Activated T-cell treated with anti-CD3 and anti-CD28 coated beads, Interleukin-2, amount 50 U/mL, for 4 hours (primary cell): ENCODE measurements at places on chromosomes 2 and 18. TPM values are rescaled to one million over a fixed set of nuclear protein-coding genes. Genes with fewer than 3 reads are reported as not detected.
A peak's percentile ranks its signal among the peaks of the same experiment; 100 is the strongest.

SIX3 gene
- not detected for total RNA-seq

GRCh38 chr2:64298161-64298560, 153.9 kb upstream of the PELI1 start:
- DNase-seq: no peak

GRCh38 chr2:168748461-168748860, 54.0 kb upstream of the NOSTRIN start:
- DNase-seq: no peak

DNA sequence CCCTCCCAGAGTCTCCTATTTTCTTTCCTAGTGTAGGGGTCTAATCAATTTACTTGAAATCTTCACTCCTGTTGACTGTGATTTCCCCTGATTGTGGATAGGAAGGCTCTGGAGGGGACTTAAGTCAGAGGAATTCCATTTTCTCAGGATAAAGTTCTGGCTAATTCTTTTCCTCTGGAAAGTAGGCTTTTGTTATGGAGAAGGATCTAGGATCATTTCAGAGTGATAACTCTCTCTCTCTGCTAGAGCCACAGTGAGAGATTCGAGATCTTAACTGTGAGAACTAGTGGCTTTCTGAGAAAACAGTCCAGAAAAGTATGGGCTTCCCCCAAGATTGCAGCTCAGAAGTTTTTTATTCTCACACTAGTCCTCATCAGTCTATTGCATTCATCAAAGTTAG, 163.9 kb upstream of the TFPI start:
- no peak for DNase-seq

GRCh38 chr2:36421379-36421778, 65.8 kb downstream of the CRIM1 start:
- DNase-seq: no peak

- DNase-seq: no peak
Measured at GRCh38 chr18:12283666-12284065, 24.4 kb upstream of the TUBB6 start.

DNA sequence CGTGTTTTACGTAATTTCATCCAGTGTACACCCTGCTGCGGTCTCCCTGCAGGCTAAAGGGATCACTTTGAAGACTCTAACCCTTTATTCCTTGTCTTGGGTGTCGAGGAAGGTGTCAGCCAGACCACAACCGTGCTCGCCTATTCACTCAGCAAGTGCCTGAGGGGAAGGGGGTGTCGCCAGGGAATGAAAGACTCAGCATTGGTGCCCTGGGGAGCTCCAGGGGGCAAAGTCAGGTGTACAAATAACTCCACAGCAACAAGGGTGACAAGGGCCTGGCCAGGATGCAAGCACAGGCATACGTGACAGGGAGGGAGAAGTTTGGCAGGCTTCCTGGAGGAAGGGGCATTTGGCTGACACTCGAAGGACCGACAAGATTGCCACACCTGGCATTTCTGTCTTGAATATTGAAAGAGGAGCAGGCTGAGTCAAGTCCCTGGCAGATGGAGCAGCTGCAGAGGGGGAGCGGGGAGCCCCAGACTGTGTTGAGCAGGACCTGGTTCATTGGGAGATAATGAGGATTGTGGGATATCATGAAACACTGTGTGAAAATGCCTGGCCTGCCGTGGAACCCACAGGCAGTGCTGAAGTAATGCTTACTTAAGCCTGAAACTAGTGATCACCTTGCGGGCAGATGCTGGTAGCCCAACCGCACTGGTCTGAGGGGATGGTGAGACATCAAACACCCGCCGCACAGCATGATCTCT, 93.9 kb downstream of the RHOB start:
- no peak for DNase-seq

NDUFV2 gene
- 265 TPM for total RNA-seq

- no peak for DNase-seq
Measured at GRCh38 chr2:213261715-213262114, 22.5 kb upstream of the SPAG16 start.

- DNase-seq: no peak
Measured at GRCh38 chr2:241180495-241180894, 8.0 kb upstream of the ANO7 start.

- no peak for DNase-seq
Measured at GRCh38 chr2:151619337-151619989, 114.8 kb downstream of the NEB start.

ASB18 gene
- total RNA-seq: not detected

DNA sequence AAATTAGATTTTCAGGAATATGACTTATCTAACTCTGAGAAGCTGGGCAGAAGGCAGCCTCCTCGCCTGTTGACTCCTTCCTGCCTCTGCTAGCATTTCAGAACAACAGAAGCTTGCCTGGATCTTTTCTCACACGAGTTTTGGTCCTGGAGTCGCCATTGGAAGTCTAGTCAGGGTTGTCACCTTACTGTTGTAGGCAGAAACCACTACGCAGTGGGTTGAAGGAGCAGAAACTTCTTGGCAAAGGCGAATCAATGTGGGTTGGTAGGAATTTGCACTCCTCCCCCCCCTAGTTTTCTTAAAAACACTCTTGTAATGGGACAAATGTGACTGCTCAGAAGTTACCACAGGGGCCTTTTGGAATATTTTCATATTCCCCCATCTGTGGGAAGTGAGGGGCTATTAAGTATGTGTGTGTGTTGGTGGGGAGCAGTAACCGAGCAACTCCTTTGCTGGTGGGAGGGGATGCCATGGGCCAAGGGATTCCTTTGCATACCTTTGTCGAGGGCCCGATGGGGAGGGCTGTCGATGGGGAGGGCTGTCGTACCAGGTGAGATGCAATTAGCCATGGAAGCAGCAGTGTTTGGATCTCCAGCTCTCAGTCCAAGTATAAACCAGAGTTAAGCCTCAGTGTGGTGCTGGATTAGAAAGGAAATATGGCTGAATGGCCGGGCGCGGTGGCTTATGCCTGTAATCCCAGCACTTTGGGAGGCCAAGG, 117.4 kb downstream of the FMNL2 start:
- no peak for DNase-seq

- DNase-seq: peak; percentile 34
Measured at GRCh38 chr2:23940718-23941620, 706 bp downstream of the UBXN2A start.

DNA sequence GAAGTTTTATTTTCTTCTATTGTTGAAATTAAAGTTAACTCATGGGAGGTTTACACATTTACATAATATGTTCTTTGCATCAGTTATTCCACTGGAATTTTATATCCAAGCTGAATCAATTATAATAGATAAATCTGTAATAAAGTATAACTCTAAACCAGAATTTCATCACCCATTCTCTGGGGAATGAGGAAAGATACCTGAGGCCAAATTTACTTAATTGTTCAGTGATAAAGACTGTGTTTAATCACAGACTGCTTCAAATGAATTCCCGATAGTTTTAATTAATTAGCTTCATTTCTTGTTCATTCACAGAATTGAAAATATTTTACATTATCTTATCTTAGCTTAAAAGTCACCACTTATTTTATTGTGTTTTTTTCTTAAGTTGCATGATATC, 562.5 kb downstream of the ERBB4 start:
- DNase-seq: no peak

CHRNG gene
- total RNA-seq: not detected

DNA sequence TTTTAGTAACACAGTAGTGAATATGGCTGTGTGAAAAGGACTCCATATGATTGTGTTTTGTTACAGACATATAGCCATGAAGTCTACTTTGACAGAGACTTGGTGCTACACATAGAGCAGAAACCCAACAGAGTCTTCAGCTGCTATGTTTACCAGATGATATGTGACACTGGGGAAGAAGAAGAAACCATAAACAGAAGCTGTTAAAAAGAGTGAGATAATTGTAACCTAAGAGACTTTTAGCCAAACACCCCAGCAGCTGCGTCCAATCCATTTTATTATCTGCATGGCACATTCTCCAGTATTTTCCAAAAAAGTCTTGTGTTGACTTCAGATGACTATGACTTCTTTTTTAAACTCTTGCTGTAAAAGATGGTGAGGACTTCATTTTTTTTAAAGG, 41.4 kb upstream of the CYBRD1 start:
- DNase-seq: no peak

CCNYL1 gene
- 6.3 TPM for total RNA-seq

DNA sequence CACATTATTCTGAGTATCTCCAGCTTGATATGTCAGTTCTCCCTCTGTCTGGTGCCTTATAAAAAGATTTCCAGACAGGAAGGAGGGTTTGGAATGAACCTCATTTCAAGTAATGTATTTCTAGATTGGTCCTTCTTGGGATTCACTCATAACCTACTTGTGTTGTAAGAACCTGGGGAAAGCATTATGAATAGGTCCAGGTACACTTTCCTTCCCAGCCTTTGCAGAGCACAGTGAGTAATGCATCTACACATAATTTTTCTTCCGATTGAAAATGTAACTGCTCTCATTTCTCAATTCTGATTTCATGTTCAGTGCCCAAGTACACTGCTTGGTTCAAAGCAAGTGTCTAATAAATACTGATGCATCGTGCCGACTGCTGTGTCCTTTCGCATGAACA, 25.0 kb upstream of the ACAA2 start:
- no peak for DNase-seq
